ENCODE measurements at places on chromosomes 6 and 20.
A peak's percentile ranks its signal among the peaks of the same experiment; 100 is the strongest.

GRCh38 chr6:16400248-16400760 is 161.9 kb downstream of the GMPR start:
- no peak for DNase-seq

- peak; percentile 87 for DNase-seq
Measured at GRCh38 chr6:99330159-99330558, 19.3 kb downstream of the FAXC start.

- DNase-seq: no peak
Measured at GRCh38 chr6:96563853-96564252, 925 bp downstream of the FHL5 start.

DNA sequence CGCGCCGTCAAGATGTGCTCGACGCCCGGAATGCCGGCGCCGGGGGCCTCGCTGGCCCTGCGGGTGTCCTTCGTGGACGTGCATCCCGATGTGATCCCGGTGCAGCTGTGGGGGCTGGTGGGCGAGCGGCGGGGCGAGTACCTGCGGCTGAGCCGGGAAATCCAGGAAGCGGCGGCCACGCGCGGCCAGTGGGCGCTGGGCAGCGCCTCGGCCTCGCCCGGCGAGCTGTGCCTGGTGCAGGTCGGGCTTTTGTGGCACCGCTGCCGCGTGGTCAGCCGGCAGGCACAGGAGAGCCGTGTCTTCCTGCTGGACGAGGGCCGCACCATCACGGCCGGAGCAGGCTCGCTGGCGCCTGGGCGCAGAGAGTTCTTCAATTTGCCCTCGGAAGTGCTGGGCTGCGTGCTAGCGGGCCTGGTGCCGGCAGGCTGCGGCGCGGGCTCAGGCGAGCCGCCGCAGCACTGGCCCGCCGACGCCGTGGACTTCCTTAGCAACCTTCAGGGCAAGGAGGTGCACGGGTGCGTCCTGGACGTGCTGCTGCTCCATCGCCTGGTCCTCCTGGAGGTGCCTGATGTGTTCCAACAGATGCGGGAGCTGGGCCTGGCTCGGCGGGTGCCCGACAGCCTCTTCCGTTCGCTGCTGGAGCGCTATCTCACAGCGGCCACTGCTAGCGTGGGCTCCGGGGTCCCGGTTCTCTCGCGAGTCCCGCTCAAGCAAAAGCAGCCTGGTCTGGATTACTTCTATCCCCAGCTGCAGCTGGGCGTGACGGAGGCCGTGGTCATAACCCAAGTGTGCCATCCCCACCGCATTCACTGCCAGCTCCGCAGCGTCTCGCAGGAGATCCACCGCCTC is 656 bp downstream of the TDRD6 start:
- DNase-seq: no peak

DNA sequence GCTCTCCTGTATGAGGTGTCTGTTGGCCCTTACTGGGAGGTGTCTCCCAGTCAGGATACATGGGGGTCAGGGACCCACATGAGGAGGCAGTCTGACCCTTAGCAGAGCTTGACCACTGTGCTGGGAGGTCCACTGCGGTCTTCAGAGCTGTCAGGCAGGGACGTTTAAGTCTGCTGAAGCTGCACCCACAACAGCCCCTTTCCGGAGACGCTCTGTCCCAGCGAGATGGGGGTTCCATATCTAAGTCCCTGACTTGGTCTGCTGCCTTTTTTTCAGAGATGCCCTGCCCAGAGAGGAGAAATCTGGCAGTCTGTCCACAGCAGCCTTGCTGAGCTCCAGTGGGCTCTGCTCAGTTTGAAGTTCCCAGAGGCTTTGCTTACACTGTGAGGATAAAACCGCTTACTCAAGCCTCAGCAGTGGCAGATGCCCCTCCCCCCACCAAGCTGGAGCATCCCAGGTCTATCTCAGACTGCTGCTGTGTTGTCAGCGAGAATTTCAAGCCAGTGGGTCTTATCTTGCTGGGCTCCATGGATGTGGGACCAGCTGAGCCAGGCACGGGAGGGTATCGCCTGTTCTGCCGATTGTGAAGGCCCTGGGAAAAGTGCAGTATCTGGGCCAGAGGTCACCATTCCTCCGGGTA is 36.3 kb upstream of the IBTK start:
- no peak for DNase-seq

- DNase-seq: peak; percentile 73
Measured at GRCh38 chr6:144219056-144219685, 66.0 kb upstream of the UTRN start.

- DNase-seq: peak; percentile 37
Measured at GRCh38 chr6:13814938-13815575, 700 bp upstream of the MCUR1 start.

DNA sequence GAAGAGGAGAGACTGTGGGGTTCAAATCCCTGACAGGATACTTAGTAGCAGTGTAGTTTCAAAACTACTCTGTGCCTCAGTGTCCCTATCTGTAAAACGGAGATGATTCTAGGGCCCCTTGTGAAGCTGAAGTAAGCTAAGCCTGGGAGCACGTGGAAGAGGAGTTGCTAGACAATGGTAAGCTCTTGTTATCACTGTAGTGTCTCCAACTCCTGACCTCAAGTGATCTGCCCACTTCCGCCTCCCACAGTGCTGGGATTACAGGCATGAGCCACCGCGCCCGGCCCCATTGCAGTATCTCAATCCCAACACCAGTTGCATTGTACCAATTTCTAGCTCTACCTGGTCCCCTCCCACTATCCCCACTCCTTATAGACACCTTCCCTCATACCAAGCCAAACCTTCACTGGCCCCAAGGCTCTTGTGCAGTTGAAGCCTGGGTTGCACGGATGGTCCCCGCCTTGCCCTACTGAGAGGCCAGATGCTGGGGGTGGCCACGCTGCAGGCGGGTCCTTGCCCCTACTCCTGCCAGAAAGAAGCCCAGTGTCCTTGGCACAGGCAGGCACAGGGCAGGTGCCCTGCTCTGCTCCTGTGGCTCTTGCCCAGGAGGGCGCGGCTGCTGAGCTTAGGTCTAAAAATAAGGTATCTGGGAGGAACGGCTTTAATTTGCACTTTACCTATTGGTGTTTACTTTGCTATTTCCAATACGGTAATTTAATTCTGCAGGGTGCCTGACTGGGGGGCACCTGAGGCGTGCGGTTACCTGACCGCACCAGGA is 118.1 kb downstream of the VEGFA start:
- DNase-seq: no peak

DNA sequence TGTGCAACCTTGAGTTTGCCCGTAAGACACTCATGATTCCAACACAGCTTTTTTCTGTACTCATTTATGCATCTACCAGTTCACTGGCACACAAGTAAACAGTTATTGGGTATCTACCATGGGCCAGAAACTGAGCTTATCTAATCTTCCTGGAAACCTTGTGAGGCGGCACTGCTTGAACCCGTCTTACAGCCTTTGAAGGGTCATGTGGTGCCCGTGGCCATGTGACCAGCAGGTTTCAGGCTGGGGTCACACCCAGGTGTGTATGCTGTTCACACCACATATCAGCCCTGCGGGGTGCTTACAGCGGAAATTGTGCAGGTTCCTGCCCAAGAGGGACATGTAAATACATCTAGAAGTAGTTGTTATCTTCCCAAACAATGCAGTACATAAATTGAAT is 6.1 kb downstream of the THBD start:
- DNase-seq: no peak

GRCh38 chr6:112557435-112557834 is 210.3 kb downstream of the RFPL4B start:
- no peak for DNase-seq

GRCh38 chr6:98875375-98875774 is 41.0 kb downstream of the POU3F2 start:
- no peak for DNase-seq

GRCh38 chr20:2688041-2688591 is 4.5 kb upstream of the EBF4 start:
- peak; percentile 62 for DNase-seq

GRCh38 chr6:52925919-52926792 is 16.7 kb upstream of the GSTA3 start:
- DNase-seq: no peak

- no peak for DNase-seq
Measured at GRCh38 chr20:39563349-39563748, 601.2 kb downstream of the DHX35 start.

GRCh38 chr20:3550837-3551236 is 80.0 kb downstream of the ATRN start:
- no peak for DNase-seq

DNA sequence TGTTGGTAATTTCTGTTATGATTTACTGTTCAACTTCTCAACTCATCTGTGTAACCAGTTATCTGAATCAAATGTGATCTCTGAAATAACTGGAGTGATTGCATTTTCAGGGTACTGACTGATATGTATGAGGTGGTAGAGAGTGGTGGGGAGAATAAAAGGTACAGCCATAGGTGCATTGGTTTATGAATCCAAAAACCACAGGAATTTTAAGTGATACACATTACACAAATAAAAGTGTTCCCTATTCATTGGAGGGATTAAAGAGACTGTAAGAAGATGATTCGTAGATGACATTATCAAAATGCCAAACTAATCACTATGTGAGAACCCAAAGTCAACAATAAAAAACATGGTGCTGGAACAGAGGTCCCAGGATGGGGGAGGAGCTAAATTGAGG is 158.7 kb upstream of the RSPO3 start:
- no peak for DNase-seq

DNA sequence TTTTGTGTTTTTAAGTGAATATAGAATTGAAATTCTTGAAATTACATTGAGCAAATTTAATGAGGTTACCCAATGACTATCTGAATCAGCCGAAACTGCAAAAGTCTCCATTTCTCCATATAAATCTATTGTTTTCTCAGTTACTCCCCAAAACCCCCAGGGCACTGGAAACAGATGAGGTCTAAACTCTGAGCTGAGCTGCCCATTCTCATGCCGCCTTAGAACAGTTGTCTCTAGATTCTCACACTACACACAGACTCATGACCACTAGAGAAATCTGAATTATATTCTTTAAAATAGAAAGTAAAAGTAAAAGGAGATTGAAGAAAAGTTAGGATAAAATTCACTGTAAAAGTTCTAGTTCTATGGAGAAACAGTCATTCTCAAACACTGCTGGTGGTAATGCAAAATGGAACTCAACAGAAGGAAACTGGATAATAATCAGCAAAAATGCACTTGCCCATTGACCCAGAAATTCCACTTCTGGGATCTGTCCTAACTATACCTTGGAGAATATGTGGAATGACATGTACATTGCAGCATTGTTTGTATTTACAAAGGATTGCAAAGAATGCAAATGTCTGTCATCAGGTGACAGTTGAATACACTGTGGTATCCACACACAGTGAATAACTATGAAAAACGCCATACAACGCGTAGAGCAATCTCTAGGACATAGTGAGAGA is 125.5 kb downstream of the IPCEF1 start:
- DNase-seq: peak; percentile 45

DNA sequence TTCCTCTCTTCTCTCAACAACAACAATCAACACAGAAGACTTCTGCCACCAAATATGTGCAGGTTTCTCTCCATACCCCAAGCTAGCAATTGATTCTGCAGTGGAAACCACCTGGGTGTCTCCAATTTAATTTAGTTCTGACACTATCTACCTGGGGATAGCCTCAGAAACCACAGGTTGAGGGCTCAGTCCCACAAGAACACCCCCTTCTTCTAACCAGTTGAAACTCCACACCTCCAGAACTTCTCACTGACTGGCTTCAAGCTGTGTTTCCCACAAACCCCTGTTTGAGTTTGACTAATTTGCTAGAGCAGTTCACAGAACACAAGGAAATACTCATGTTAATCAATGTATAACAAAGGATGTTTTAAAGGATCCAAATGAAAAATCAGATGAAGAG is 52.5 kb upstream of the SPTLC3 start:
- DNase-seq: no peak

All from inflammatory macrophage treated with lipopolysaccharide for 4 hours (primary cell).